Activated T-cell treated with anti-CD3 and anti-CD28 coated beads for 48 hours (primary cell): ENCODE measurements at places on chromosomes 2 and 18.

DNA sequence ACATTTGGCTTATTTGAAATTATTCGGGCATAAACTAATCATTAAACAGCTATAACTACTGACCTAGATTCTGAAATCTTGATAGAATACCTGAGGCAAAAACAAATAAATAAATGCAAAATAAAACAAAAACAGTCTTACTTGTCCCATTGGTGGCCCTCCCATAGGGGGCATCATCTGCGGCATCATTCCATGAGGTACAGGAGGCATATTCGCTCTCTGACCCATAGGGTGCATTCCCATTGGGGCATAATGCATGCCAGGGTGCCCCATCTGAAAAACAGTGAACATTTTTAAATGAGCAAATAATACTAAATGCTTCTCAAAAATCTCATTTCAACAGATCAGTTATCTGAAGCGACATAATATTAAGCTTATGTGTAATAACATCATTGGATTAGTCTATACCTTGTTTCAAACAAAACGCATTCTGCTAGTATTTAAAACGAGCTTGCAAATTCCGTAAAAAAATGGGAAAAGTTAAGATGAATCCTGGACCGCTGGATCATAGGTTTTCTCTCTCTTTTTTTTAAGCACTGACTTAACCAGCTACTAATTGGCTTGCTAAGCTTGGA is 1.3 kb downstream of the PRPF40A start:
- DNase-seq = peak; percentile 27

- DNase-seq = no peak
These were observed 47.3 kb downstream of the POU3F3 start for GRCh38 chr2:104901037-104901881.

GRCh38 chr2:195848119-195848899 is 191.3 kb downstream of the SLC39A10 start:
- no peak for DNase-seq

GRCh38 chr2:96838345-96839292 is 5.2 kb downstream of the ANKRD23 start:
- DNase-seq = no peak

- no peak for DNase-seq
These were observed 120.2 kb downstream of the PTGR3 start for GRCh38 chr18:75088622-75089211.

- DNase-seq = no peak
These were observed 13.2 kb downstream of the TXNDC2 start for GRCh38 chr18:9898792-9899549.

DNA sequence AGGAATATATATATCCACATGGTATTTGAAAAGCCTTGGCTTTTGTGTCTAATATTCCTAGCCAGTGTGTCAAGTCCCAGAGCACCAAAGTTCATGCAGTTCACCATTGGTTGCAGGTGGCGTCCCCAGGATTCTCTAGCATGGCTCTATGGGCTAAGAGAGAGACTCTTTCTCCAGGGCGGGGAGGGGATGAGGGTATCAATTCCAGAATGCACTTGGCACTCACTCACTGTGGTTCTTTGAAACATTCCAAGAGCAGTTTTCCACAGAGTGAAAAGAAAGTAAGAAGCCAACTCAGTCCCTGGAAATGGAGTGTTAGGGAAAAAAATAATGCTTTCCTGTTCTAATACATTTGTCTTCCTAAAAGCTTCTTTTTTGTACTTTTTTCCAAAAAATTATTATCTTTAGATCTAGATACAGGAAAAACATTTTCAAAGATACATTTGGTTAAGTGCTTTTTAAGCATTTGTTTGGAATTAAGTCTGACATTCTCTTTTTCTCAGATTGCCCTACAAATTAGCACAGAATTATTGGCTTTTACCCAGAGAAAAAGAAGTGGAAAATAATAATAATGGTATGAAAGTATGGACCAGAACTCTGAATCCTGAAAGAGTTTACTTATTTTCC is 239.9 kb downstream of the PAX3 start:
- no peak for DNase-seq

DNA sequence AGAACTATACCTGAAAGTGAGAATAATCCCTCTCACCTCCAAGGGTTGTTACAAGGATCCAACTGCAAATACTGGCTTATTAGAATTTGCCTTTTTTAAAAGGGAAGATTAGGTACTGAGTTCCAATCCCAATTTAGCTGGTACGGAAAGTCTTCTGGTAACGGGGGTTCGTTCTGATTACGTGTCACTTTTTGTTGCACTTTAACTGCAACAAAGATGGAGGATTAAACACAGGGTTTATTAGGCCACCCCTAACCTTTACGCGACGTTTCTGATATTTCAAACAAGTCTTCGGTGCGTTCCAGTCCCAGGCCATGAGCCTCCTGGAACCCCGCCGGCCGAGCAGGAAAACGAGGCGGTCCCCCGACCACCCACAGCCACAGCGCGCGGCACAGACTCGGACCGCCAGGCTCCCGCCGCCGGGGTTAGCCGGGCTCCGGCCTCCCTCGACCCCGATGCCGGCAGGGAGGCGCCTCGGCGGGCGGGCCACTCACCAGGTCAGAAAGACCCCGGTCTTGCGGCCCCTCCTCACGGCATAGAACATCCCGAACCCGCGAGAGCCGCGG is 411 bp downstream of the RNASEH1 start:
- no peak for DNase-seq

DNA sequence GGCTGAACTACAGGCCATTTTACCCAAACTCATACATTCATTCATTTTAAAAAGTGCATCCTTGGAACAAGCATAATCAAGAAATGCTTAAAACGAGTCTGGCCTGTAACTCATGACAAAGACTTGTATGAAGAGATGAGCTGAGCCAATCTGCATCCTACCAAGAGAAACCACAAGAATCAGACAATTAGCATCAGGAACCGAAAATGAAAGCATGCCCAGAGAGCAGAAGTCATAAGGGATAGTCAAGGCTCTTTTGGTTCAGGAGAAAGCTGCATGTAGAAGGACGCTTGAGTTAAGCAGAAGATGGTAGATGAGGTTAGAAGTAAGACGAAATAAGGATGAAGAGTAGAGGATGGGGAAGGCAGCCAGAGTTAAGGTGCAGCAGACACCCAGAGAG is 137.0 kb upstream of the CTNNA2 start:
- DNase-seq = no peak

DNA sequence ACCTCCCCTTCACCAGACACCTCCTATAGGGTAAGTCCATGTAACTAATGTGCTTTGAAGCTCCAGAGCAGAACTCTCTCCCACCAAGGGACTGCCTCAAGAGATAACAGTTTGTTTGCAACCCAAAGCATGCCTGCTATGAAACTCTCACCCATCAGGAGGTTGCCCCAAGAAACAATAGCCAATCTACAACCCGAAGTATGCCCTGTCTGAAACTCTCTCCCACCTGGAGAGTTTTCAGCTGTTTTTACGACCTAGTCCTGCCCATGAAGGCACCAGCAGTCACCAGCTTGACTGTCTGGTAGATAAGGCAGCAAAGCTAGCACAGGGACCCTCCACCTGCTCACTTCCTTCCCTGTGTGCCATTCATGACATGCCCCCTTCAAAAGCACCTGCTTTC is 533.9 kb upstream of the CRIM1 start:
- no peak for DNase-seq

DNA sequence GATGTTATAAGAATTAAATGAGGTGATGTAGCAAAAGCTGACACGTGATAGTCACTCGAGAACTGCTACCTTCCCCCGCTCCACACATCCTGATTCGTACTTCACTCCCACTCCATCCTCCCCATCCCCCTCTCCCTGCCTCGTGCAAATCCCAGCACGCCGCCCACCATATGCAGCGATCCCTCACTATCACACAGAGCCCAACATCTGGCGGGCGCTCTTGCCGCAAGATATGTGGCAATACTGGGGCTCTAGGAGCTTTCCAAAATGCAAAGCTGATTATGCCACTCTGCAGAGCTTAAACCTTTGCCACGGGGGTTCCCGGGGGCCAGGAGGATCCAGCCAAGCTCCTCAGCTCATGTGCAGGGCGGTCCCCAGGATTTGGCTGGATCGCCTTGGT is 37.4 kb downstream of the DNMT3A start:
- DNase-seq = no peak

- DNase-seq = no peak
These were observed 22.7 kb downstream of the CYP20A1 start for GRCh38 chr2:203261326-203262159.

- DNase-seq = no peak
These were observed 116.1 kb downstream of the NFATC1 start for GRCh38 chr18:79511671-79512301.

DNA sequence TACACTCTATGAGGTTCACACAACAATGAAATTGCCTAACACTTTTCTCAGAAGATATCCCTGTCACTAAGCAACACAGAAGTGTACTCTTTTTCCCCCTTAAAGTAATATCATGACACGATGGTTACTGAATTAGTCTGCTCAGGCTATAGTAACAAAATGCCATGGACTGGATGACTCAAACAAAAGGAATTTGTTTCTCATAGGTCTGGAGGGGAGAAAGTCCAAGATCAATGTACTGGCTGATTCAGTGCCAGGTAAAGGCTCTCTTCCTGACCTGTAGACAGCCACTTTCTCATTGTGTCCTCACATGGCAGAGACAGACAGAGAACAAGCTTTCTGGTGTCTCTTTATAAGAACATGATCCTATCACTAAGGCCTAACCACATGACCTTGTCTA is 211.9 kb downstream of the RBM43 start:
- no peak for DNase-seq

DNA sequence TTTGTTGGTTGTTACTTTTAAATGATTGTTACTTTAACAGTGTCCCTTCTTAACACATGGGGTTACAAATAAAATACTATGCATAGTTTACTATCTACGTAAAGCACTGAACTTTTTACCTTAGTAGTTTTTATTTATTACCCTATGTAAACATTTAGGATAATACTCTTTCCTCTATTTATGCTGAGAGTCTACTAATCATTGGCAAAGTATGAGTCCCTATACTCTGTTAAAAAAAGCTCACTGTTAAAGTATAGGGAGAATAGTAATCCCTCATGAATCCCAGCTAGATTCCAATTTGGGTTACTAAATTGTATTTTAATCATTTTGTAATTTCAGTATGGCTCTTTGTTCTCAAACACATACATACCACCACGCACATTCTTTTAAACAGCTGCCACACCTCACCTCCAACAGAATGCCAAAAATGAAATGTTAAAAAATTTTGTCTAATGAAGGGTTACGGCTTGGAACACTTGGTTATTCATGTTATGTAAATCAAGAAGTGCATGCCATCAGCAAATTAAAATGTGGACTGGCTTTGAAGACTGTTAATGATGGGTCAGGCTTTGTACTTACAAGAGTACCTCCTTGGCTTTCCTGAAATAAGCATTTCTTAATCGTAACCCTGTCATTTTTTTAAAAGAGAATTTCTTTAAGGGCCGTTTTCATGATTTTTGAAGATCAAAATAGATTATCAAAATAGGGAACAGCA is 104.9 kb downstream of the TMEM247 start:
- DNase-seq = no peak

- DNase-seq = no peak
These were observed 260.6 kb upstream of the NCKAP5 start for GRCh38 chr2:133828913-133829312.

DNA sequence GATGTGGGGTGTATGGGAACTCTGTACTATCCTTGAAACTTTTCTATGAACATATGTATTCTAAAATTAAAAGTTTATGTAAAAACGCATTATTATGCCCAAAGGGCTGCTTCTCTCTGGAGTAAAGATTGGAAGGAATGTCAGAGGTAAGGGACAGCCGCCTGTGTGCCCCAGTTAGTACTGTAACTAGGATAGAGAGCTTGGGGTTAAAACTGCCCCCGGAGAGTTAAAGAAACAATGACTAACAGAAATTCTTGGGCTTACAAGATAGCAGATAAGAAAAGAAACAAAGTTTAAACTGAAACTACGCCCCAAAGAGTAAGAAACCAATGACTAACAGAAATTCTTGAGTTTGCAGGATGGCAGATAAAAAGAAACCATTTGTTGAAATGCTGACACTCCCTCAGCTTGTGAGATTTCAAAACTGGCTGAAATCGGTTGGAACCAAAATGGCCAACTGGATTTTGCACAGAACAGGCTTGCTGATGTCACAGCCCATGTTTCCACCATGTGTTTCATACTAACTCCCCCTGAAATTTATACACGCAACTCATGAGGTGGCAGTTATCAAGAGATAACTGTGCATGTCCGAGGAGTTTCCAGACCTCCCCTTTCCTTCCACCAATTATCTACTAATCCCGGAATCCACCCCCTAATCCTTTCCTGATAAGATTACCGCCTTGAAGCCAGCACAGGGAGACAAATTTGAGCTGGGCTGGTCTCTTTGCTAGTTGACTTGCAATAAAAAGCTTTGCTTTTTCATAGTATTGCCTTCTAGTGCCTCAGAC is 8.7 kb upstream of the TXNDC2 start:
- no peak for DNase-seq

DNA sequence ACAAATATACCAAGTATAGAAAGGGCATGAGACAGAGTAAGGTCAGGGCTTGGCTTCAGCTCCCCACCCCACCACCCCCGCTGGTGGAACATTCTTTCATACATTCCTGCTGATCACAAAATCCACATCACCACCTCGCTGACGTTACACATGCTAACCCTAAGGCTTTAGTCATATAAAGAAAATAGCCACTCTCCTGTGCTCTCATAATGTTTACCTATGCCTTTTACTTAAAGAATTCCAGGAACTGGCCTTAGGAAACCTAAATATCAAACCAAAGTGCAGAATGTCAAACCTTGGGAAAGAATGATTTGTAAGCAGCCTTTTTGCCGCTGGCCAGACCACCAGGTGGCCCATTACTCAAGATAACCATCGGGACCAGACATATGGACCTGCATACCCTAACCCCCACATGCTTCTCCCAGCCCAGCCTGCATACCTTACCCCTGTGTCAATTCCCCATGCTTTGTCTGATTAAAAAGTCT is 136.3 kb upstream of the SLC39A10 start:
- no peak for DNase-seq

GRCh38 chr2:46366668-46367052 is 69.5 kb downstream of the EPAS1 start:
- no peak for DNase-seq

DNA sequence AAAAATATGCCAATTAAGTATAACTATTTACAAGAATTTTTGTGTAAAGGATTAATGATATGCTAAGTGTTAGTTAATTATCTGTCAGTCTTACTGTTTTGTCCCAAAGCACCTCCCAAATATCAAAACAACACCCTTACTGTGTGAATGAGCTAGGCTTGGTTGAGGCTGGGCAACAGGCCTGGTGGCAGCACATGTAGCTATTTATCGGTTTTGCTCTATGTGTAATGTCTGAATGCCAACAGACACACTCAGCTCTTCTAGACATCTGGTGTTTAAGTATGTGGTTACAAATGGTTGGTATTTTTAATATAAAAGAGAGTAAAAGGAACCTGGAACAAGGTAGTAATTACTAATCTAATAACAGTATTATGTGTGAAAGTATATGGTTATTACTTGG is 175.3 kb downstream of the RAB3GAP1 start:
- DNase-seq = no peak

GRCh38 chr18:14776801-14777200 is 28.8 kb downstream of the ANKRD30B start:
- DNase-seq = no peak
